ENCODE measurements at places on chromosomes 6 and 20.

- no peak for DNase-seq
Measured at GRCh38 chr6:31572041-31572911, at the start of gene LTA. LTA (plus strand) TSS chr6:31572289; CDS start chr6:31572743, 454 bp downstream.

- DNase-seq = no peak
Measured at GRCh38 chr20:37841971-37842370, 61.0 kb upstream of the VSTM2L start.

- no peak for DNase-seq
Measured at GRCh38 chr20:58753267-58753921, 60.8 kb downstream of the NPEPL1 start.

DNA sequence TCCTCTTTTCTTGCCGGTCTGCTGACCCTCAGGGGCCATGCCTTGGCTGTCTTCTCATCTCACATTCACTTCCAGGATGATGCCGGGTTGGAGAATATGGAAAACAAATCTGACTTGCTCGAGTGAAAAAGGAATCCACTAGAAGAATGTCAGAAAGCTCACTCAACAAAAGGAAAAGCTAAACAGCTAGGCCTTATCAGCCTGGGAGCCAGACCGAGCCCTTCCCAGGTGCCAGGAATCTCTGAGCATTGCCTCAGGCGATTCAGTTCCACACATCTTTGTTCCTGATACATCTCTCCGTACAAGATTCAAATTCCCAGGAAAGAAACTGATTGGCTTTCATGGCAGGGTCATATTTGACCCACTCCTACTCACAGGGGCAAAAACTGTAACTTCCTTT is 9.2 kb upstream of the OSER1 start:
- no peak for DNase-seq

DNA sequence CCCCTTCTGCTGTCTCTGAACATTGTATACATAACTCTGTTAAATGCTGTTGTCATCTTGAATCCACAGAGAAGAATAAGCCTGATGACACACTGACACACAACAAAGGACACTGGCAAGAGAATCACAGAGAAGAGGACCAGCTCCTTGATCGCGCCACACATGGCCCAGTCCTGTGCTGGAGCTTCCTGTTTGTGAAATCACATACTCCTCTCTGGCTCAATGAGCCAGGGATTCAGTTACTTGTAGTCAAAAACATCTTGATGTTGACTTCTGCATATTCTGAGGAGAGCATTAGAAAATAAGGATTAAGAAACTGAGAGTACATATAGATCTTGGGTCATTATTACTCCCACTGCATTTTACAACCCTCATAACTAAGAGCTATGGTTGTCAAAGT is 100.1 kb downstream of the EPB41L2 start:
- DNase-seq = no peak

- no peak for DNase-seq
Measured at GRCh38 chr6:15550546-15551123, 112.2 kb downstream of the DTNBP1 start.

GRCh38 chr6:127195833-127196232 is 70.8 kb upstream of the RNF146 start:
- DNase-seq = no peak

DNA sequence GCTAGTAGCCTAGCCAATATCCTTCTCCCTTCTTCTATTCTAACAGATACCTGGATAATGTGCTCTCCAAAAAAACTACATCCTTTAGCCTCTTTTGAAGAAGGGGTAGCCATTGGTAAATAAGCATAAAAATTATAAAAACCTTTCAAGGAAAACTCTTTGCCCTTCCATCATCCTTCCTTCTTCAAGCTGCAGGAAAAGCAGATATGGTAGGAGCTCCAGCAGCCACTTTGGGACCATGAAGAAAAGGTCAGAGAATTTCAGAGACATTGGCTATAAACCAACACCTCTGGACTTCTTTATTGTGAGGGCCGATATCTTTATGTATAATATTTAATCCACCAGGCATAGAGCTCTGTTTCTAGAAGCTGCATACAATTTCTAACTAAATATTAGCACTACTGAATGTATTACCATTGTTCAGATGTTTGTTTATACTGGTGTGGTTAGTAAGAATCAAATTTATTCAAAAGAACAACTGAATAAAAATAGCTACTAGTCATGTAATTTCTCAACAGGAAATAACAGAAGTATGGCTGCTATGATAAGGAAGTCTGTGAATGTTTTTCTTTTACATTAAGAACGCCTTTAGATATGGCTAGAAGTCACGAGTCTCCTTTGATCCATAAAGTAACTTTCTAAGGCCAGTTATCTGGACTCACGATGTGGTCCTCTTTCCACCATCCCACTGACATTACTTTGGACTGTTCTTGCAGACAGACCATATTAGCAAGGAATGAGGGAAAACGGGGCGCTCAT is 32.2 kb downstream of the MYLK4 start:
- DNase-seq = no peak

DNA sequence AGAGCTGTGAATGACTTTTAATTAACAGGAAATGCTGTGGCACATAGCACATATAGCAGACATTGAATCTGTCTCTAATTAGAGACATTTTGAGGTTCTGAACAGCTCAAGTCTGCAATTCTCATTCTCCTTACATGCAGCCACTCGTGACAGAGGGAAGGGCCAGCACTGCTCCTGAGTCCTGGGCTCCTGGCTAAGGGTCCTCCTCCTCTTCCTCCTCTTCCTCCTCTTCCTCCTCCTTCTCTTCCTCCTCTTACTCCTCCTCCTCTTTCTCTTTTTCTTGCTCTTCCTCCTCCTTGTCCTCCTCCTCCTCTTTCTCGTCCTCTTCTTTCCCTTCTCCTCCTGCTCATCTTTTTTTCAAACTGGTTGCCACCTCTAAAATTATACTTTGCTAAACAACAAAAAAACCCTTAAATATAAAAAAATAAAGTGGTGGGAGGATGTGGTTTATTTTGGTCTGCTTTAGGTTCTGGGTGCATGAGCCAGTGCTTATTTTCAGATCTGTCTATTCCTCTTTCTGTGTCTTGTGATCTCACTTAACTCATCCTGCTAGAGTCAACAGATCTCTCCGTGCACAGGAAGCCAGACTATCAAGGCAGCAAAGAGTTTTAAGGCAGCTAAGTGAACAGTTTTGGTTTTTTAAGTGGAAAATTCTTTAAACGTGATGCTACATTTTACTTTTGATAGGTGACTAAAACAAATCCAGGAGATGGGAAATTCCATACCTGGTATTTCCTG is 159.3 kb downstream of the CD83 start:
- DNase-seq = no peak

GRCh38 chr6:1379017-1379787 is 10.2 kb upstream of the FOXF2 start:
- no peak for DNase-seq

DNA sequence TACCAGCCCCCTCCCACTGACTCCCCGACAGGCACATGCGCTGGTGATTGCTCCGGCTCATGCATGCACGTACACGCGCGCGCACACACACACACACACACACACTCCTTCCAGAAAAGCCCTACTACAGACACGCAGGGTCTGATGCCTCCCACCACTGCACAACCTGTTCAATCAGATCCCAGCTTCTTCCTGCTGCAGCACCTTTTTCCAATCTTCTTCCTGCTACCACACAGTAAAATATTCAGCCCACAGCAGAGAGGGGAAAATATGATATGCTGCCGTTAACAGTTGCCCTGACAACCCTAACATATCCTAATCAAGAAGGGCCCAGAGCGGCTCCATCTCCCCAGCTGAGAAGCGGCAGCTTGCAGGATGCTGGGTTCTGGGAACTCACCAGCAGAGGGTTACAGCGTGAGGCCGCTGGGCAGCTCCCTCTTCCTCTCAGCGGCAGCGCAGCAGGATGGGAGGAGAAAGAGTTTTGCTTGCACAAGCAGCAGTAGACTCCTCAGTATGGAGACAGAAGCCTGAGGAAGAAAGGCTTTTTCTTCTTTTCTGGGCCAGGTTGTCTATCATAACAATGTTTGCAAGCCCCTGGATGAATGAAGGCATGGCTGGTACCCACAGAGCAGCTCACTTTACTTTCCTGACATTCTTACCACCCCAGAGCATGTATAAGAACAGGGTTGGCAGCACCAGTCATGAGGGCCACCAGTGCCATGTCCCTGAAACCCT is 23.9 kb downstream of the MAP7 start:
- no peak for DNase-seq

GRCh38 chr6:158660333-158660754 is 10.5 kb downstream of the SYTL3 start:
- DNase-seq = no peak

DNA sequence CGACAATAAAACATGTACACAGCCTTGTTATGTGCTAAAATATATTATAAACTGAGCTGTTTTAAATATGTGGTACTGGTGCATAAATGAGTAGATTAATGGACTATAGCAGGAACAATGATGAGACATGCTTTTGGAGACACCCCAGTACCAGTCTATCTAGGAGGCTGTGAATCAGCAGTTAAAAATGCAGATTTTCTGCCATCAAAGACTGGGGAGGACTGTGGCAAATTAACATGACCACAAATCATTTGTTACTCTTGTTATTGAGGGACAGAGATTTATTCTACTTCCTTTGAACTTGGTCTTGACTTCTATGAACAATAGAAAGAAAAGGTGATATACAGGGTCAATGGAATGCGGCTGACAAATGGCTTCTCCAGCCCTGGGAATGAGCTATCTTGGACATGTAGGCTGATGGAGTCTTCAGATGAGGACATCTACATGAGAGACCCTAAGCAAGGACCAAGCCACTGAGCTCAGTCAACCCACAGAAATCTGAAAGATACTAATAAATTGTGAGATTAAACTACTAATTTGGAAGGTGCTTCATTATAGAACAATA is 551.7 kb upstream of the GJE1 start:
- DNase-seq = no peak

DNA sequence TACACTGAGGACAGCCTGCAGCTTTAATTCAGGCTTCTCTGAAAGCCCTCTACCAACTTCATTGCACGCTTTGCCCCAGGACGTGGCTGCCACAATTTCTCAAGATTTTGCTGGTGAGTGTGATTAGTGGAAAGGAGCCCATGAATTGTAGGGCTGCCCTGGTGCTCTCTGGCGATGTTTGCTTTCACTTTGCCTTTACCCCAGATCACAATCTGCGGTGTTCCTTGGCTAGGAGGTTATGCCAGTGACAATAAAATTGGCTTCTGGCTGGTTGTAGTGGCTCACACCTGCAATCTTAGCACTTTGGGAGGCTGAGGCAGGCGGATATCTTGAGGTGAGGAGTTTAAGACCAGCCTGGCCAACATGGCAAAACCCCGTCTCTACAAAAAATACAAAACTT is 139.3 kb downstream of the FOXC1 start:
- no peak for DNase-seq

DNA sequence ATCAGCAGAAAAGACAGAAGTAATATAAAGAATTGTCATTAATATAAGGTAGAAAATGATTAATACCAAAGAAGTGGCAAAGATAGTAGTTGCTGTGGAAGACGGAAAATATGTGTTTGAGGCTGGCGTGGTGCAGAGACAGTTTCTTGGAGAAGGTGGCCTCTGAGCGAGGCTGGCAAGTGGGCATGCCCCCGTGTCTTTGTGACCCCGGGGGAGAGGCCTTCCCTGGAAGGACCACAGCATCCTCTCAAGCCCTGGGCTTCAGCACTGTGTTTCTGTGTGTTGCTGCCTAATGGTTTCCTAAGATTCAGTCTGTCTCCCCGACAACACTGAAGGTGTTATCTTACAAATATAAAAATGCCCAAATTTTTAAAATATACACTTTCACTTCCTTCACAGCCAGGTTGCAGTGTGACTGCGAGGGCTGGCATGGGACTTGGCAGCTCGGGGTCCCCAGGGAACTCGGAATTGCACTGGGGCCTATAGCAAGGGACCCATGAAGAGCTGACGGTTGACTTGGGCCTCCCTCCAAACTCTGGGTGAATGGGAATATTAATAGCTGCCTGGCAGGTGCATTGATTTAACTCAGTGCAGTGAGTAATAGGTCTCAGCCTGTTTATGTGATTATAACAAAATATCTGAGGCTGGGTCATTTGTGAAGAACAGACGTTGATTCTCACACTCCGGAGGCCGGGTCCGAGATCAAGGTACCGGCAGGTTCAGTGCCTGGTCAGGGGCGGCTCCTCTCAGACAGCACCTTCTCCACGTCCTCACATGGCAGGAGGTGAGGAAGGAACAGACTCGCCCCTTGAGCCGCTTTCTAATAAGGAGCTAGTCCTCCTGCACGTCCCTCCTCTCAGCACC is 47.4 kb upstream of the AFDN start:
- peak; percentile 51 for DNase-seq

GRCh38 chr20:58616411-58616810 is 34.7 kb upstream of the STX16 start:
- DNase-seq = no peak

DNA sequence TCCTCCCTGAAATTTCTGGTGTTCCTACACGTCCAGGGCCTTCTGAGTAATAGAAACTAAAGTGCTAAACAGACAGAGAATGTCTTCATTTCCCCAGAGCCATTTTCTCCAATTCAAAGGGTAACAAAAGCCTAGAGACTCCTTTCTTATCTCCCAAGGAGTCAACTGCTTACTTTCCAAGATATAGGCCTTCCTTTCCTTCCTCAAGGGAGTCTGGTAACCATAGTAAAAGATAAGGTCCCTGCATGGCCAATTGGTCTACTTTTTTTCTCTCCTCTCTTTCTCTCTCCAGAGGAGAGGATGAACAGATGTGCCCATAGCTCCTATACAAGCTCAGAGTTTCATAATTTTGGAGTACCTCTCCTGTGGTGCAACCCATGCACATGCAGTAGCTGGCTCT is 185.7 kb downstream of the ASCC3 start:
- DNase-seq = no peak

- peak; percentile 85 for DNase-seq
Measured at GRCh38 chr20:23086931-23087411, 847 bp upstream of the CD93 start.

DNA sequence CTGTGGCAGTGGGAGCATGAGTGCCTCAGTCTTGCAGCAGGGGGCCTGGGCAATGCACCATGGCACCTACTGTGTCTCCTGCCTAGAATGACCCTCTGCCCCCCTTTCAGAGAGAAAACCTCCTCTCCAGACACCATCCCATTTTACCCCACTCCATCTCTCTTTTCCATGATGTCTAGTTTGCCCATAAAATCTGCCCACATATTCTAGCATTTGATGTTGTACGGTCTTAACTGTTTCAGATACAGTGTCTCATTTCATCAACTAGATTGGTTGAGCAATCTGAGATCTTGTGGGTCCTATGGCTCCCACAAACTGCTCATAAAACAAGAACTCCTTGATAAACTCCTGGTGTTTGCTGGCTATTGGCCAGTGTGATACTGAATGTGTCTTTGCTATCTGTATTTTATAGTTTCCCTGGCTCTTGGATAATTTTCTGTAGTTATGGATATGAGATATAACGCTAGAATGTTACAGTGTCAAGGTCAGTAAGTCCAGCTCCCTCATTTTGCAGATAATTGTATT is 8.1 kb downstream of the PNPLA1 start:
- no peak for DNase-seq
